ENCODE measurements at places on chromosomes 3 and 15. TPM values are rescaled to one million over a fixed set of nuclear protein-coding genes. Genes with fewer than 3 reads are reported as not detected.

DNA sequence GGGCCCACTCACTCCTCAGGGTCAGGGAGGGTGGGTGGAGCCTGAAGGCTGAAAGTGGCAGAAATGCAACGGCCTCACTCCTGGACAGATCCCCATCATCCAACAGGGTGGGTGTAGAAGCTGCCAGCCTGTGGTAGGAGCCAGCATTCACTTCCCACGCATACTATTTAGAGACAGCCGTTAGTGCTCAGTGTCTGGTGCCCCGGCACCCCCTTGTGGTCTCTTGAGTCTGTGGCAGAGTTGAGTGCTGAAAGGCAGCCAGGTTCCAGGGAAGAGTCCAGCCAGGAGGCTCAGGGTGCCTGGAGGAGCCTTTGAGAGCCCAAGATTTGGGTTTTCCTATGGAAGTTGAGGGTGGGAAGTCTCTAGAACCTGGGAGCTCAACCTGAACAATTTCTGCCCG, 2.1 kb upstream of the GNAT1 start:
- DNase-seq = peak; percentile 84

DNA sequence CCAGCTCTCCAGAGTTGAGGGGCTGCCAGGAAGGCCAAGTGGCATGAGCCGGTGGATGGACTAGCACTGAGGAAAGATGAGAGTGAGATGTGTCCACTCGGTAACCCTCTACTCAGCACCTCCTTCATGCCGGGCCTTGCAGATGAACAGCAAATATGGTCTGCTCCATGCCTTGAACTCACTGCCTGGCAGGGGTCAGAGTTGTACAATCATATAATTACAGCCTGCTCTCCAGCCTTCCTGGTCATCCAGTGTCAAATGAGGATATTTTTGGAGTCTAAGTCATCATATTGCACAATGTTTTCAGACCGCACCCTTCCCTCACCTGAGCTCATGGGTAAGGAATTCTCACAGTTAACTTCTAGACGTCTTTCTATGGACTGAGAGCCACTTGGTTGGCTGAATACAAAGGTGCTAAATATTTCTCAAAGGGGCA, 4.9 kb downstream of the MGLL start:
- no peak for DNase-seq

GRCh38 chr15:32641517-32642059, at the start of gene SCG5:
SCG5 (plus strand) TSS chr15:32641710; CDS start chr15:32643593, 1,883 bp downstream.
- DNase-seq = no peak

DNA sequence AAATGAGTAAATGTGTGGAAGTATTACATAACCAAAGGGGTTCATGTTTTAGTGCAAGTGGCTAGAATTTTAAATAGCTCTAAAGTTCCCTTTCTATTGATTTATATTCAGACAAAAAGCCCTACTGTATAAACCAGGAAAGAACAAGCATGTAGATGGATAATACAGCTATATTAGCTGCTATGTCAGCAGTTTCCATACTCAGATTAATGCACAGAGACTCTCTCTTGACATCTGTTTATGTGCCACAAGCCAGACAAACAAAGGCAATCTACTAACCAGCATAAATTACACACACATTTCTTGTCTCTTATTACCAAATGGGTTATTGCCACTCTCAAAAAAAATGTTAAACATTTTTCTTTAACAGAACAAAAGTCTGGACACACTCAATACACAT, 760.1 kb upstream of the NECTIN3 start:
- DNase-seq = no peak

- DNase-seq = peak; percentile 69
Measured at GRCh38 chr3:127694467-127695215, 21.9 kb downstream of the ABTB1 start.

- no peak for DNase-seq
Measured at GRCh38 chr15:34335176-34336032, 2.2 kb downstream of the SLC12A6 start.

DNA sequence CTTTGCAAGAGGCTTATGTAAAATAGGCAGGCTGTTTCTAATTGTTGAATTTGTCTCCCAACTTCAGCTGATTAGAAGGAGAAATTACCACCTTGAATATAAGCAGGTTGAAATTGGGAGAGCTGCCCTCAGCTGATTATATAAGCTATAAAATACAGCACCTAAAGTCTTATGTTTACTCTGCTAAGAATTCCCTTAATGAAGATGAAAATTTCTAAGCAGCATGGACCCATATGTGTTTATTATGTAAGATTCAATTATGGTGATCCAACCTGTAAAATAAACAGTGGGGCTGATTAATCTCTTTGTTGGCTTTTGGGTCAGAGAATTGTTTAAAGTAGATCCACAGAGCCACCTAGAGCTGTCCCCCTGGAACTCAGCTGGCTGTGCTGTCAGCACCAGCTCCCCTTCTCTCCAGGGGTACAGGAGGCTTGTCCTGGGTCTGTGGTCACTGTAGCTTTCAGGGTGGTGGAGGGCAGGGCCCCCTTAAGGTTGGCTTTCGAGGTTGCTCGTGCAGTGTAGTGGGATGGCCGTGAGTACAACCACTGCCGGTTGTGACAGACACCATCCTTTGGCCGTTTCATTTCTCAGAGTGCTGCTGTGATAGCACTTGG, 9.5 kb downstream of the SLCO3A1 start:
- no peak for DNase-seq

DNA sequence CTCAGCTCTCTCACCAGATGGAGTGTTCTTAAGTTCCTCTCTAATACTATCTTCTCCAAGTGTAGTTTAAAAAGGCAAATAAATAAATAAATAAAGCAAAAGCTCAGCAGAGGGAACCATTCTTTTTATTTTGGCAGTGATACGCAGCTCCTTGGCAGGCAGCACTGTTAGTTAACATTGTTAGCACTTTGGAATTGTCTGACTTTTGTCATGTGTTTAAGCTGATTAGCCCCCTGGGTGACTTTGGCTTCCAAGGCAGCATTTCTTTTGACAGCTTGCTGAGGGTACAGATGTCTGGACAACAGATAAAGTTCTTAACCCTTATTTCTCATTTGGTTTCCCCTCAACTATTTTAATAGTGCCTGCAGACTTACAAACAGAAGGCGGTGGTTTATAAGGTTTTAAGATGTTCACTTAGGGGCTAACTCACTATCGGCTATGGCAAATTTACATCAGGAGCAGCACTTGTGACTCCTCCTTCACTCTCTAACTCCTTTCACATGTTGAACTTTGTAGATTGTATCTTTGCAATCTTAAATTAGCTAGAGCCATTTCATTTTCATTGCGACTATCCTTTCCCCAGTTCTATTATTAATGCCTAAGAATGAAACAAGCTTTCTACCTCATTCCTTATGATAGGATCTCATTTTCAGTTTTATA, 213.4 kb downstream of the ZBBX start:
- DNase-seq = no peak

DNA sequence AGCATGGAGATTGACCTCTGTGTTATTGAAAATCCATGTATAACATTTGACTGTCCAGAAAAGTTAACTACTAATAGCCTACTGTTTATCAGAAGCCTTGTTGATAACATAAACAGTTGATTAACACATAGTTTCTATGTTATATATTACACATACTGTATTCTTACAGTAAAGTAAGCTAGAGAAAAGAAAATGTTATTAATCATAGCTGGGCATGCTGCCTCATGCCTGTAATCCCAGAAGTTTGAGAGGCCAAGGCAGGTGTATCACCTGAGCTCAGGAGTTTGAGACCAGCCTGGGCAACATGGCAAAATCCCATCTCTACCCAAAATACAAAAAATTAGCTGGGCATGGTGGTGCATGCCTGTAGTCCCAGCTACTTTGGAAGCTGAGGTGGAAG, 163.3 kb downstream of the EPHA6 start:
- DNase-seq = no peak

- DNase-seq = no peak
Measured at GRCh38 chr3:9669720-9670432, 20.6 kb downstream of the MTMR14 start.

DNA sequence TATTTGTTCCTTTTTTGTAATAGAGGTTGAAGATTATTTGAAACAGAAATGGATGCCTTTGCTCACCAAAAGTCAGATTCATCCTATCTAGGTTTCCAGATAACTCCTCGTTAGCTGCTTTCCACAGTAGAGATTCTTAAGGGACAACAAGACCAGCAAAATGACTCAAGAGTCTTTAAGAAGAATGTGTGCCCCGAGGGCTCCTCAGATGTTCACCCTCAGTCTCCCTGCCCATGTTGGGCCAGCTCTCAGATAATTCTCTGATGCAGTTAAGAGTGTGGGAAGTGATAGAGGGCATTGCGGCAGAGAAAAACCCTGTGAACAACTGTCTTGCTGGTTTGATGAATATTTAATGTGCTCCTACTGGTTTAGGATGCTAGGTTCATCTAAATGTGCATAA, 251.1 kb downstream of the PTPRG start:
- no peak for DNase-seq

GRCh38 chr3:38698061-38698460, 48.6 kb upstream of the SCN5A start:
- no peak for DNase-seq

The CPNE9 gene
- total RNA-seq = not detected

The IL1RAP gene
- total RNA-seq = 17.2 TPM

The RGMA gene
- 50.3 TPM for total RNA-seq

DNA sequence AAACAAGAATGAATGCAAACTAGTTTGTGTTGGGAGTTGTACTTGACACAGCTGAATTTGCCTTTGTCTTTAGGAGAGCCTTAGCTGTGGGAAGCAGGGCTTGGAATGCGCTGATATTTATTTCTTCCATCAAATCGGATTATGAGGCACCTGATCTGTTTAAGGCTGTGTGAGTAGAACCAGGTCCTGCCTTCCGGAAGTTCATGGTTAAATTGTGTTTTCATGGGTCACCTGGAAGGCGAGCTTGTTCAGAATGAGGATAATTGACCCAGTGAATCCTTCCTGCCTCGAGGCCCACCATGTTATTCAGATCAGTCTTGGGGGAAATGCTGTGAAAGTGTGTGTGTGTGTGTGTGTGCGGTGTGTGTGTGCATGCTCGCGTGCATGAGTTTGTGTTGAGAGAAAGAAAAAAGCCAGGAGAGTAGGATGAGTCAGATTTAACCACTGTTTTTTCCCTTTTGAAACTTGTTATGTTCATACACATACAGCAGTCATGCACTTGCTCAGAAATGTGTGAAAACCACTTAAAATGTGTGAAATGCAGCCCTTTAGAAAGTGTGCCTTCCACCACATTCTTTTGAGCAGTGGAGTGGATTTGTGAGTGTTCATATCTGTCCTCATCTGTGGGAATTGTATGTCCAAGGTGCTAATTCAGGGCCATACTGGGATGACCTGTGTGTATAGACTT, 36.7 kb downstream of the SMAD3 start:
- no peak for DNase-seq

The IL20RB gene
- total RNA-seq = 3.6 TPM

- no peak for DNase-seq
Measured at GRCh38 chr3:106740116-106740515, 637.1 kb upstream of the CCDC54 start.

- DNase-seq = no peak
Measured at GRCh38 chr3:50393061-50393460, 33.7 kb upstream of the TMEM115 start.

DNA sequence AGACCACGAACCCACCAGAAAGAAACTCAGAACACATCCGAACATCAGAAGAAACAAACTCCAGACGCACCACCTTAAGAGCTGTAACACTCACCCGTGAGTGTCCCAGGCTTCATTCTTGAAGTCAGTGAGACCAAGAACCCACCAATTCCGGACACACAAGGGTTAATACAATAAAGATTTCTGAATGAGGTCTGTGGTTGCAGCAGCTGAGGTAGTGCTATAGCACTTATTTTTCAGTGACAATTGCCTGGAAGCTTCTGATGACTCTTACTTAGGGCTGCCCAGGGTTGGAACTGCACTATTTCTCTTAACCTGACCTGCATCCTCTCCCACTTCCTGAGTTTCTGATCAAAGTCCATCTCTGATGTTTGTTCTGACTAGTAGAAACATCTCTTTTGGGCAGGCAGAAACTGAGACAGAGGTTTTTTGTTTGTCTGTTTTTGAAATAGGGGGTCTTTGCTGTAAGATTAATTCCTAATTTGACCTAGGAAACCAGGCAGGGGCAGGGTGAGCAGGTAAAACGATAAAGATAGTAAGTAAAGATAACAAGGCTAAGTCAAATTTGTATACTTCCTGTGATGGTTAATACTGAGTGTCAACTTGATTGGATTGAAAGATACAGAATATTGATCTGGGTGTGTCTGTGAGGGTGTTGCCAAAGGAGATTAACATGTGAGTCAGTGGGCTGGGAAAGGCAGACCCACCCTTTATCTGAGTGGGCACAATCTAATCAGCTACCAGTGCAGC, 169.1 kb downstream of the GAP43 start:
- no peak for DNase-seq

The DNAH12 gene
- total RNA-seq = 0.18 TPM

GRCh38 chr3:157487339-157487738, 15.9 kb downstream of the VEPH1 start:
- DNase-seq = no peak

The CNTN6 gene
- 0.26 TPM for total RNA-seq

- no peak for DNase-seq
Measured at GRCh38 chr3:24867783-24868182, 373.1 kb upstream of the THRB start.

DNA sequence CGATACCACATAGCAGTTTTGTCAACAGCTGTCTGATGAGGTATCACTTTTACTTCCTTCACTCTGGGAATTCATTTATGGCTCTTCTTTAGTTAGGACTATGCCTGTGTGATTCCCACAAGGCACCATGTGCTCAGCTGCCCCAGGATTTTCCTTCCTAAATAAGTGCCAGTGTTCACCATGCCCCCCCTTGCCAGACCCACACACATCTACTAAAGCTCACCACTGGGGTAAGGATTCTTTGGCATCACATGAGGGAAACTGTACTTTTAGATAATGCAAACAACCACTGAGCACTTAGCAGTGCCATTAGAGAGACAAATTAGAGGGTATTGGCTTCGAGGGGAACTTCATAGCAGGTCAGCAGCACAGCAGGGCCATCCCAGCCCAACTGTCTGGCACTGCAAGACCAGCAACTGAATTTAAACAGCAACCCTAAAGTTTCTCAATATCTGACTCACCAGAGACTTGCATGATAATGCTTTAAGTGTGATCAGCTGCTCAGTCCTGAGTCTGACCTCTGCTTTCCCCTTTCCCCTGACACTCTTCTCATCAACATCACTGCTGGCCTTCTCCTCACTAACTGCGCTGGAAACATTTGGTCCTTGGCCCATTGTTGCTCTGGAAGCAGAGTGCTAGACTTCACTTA, 114.3 kb downstream of the STAC start:
- peak; percentile 54 for DNase-seq

- no peak for DNase-seq
Measured at GRCh38 chr3:116341899-116342298, 103.4 kb downstream of the LSAMP start.

The MYZAP gene
- 4.2 TPM for total RNA-seq

The TGM5 gene
- total RNA-seq = 0.84 TPM

GRCh38 chr3:176490357-176490756, 706.9 kb downstream of the TBL1XR1 start:
- DNase-seq = no peak

The GOLGA8J gene
- 1.5 TPM for total RNA-seq

The WDR93 gene
- total RNA-seq = not detected

The CORO2B gene
- 3.8 TPM for total RNA-seq

Data from aorta (tissue), 5 donors.